Activated CD4-positive, CD25-positive, alpha-beta regulatory T cell (primary cell): ENCODE measurements at places on chromosomes 4 and X.

DNA sequence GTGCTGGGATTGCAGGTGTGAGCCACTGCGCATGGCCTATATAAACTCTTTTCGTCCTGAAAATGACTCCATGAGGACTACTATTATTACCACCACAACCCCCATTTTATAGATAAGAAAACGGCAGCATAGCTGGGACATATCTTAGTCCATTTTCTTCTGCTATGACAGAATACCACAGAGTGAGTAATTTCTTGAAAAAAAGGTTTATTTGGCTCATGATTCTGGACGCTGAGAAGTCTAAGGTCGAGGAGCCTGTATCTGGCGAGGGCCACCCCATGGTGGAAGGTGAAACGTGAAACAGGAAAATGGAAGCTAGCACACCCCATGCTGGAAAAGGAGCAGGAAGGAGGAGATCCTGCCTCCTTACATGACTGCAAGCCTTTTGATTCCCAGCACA, 68.9 kb downstream of the SMIM20 start:
- no peak for DNase-seq

GRCh38 chrX:132068405-132068804, 45.3 kb downstream of the STK26 start:
- no peak for DNase-seq

- no peak for DNase-seq
These were observed 268.6 kb upstream of the VCX start for GRCh38 chrX:7574325-7574724.

GRCh38 chr4:47651231-47651630, 166.2 kb downstream of the ATP10D start:
- DNase-seq: no peak

- DNase-seq: no peak
These were observed 29.5 kb downstream of the PPP2R3B start for GRCh38 chrX:357035-357692.

DNA sequence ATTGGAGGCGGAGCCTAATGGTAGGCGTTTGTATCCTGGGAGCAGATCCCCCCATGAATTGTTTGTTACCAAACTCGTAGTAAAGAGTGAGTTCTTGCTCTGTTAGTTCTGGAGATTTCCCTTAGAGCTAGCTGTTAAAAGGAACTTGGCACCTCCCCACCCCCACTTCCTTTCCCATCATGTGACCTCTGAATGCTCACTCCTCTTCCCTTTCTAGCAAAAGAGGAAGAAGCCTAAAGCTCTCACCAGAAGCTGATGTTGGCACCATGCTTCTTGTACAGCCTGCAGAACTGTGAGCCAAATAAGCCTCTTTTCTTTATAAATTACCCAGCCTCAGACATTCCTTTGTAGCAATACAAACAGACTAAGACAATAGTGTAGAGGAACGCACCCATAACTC, 13.8 kb upstream of the ATOH1 start:
- DNase-seq: no peak
